ENCODE measurements at places on chromosomes 5 and 9.

- peak; percentile 32 for DNase-seq
Measured at GRCh38 chr5:131532031-131532640, 102.9 kb downstream of the RAPGEF6 start.

GRCh38 chr9:15927161-15927560, 374.3 kb downstream of the CCDC171 start:
- DNase-seq: no peak

GRCh38 chr5:140362875-140363630, 3.1 kb downstream of the SLC4A9 start:
- DNase-seq: peak; percentile 76

GRCh38 chr5:160668356-160668755, 183.7 kb downstream of the ATP10B start:
- DNase-seq: no peak

GRCh38 chr5:3347741-3348140, 247.9 kb upstream of the IRX1 start:
- no peak for DNase-seq

GRCh38 chr9:86511614-86512360, 157.6 kb upstream of the TUT7 start:
- DNase-seq: no peak

DNA sequence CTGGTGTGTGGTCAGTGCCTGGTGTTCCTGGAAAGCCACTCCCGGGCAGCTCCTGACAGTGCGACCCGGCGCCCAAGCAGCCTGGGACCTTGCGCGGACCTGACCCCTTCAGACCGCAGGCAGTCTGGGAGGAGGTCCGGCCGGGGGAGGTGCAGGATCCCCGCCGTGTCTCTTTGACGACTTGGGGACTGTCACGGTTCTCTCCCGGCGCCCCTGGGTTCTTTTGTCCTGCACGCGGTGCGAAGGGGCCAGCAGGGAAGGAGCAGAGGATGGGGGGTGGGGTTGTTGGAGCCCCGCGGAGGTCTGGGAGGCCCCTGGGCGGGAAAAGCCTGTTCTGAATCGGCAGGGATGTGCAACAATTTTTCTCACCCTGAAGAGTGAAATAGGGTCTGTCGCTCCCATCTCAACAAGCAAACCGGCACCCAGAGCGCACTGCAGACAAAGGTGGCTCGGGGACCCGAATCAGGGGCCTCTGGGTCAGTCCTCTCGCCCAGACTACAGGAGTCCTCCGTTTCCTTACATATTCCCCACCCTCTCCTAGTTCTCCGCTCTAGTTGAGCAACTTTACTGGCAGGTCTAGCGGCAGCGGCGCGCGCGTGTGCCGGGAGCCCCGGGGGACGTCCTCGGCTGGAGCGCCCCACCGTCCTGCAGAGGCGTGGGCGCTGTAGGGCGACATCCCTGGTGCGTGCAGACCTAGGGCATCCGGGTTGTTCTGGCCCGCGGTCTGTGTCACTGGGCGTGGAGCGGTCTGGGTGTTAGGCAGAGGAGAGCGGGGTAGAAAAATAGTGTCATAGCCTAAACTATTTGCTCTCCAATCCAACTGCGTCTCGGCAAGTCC, 1.2 kb downstream of the VCAN start:
- DNase-seq: no peak

GRCh38 chr5:61822584-61822983, 483.4 kb upstream of the KIF2A start:
- DNase-seq: no peak

DNA sequence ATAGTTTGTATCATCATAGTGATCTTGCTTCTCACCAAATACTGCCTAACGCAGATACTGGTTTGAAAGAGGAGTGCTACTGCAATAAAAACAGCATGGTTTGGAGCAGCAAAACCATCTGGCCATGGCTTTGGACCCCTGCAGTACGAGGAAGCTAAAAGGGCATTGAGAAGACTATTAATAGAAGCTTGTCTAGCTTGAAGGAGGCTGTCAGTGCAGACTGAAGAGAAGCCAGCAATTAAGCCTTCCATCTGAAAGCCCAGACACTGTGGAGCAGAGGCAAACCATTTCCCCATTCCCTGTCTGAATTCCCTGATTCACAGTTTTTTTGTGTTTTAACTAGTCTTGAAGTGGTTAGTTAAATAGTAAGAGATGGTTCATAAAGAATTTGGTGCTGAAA, 281.6 kb downstream of the PTPRD start:
- DNase-seq: no peak

DNA sequence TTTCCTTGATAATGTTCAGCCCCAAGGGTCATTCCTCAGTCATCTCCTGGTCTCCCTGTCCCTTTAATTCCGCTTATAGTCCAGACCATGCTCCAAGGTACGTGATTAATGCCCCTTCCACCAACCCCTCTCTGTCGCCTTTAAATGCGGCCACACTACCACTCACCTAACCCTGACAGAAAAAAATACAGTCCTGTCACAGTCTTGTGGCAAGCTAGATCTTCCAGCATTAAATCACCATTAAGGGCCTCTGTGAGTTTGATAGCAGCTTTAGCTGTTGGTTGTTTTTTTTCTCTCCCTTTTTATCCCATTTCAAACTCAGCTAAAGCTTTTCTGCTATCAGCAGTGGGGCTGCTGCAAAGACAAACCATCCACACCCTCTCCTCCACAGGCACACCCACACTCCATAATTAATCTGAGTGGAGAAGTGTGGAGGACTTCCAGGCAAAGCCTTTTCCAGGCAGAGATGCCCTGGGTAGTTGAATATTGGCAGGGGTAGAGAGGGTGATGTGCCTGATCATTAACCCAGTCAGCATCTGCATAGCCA, 522.7 kb upstream of the CLINT1 start:
- no peak for DNase-seq

GRCh38 chr9:114718801-114719221, 36.8 kb upstream of the TEX48 start:
- DNase-seq: peak; percentile 88

GRCh38 chr5:149988126-149988525, 12.3 kb downstream of the TIGD6 start:
- DNase-seq: no peak

- no peak for DNase-seq
Measured at GRCh38 chr9:111922324-111923013, 25.9 kb downstream of the UGCG start.

- DNase-seq: no peak
Measured at GRCh38 chr5:112560371-112560770, 141.3 kb upstream of the EPB41L4A start.

- no peak for DNase-seq
Measured at GRCh38 chr5:39331861-39332381, 32.4 kb downstream of the C9 start.

GRCh38 chr5:41122459-41122858, 51.3 kb upstream of the MROH2B start:
- no peak for DNase-seq

DNA sequence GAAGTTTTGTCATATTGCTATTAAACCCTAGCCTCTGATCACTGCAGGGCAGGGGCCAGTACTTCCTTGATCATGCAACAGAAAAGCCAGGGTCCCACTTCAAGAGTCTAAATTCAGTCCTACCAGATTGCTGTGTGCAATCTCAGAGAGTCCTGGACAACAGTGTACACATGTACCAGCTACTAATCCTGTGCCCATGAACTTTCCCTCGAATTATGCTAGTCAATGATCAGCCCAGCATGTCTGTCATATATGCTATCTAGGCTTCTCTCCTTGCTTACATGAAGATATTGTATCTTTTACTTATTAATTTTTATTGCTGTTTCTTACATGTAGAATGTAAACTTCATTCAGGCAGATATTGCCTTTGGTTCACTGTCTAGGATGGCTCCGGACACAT, 367.0 kb downstream of the NTRK2 start:
- DNase-seq: no peak

- no peak for DNase-seq
Measured at GRCh38 chr9:71734950-71735349, 33.4 kb downstream of the CEMIP2 start.

- DNase-seq: no peak
Measured at GRCh38 chr5:164052536-164053093, 547.2 kb downstream of the MAT2B start.

GRCh38 chr9:33438926-33439680, 8.3 kb downstream of the AQP3 start:
- DNase-seq: no peak

DNA sequence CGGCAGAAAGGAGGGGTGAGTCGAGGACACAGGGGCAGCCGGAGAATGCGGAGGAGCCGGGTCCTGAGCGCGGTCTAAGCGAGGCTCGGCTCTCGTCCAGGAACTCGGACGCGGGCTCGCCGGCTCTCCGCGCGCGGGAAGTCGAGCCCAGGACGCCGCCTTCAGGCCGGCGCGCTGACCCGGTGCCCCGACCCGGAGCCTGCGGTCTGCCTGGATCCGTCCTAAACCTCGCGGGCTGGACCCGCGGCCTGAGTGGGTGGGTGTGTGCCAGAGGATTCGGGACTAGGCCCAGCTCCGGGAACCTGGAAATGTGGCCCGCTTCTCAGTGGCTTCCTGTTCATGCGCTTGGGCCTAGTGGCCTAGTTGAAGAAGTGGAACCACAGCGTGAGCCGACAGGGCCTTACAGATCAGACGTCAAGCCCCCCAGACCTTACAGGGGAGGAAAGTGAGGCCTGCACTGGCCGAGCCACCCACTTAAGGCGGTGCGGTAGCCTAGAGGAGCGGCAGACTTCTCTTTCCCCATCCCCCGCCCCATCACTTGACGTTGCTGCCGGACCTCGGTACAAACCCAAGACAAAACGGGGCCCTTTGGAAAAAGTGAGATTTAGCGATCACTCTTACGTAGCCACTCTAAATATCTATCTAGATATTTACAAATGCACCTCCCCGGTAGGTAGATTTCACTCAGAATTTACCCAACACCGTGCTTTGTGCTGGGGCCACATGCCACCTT, 1.2 kb downstream of the CDKN2B-AS1 start:
- no peak for DNase-seq

DNA sequence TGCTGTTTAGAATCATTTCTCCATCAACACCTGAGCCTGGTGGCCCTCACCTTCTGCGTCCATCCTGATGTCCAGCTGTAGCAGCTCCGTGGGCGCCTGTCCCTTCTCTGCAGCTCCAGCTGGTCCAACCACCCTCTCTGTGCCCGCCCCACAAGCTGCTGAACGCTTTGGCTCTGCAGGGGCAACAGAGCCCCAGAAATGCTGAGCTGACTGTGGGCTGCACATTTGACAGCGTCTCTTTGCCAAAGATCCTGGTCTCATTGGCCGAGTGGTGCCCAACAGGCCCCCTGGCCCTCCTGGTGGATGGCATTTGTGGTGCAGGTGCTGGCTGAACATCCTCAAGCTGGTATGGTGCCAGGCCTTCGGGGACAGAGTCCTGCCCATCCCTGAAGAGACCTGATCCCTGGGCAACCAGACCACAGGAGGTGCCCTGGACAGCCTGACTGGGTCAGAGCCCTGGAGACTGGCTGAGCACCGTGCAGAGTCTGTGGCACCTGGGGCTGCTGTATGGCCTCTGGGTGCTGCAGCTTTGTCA, 25.3 kb upstream of the CEP72 start:
- no peak for DNase-seq

GRCh38 chr5:86439593-86440110, 178.1 kb upstream of the COX7C start:
- DNase-seq: no peak

- DNase-seq: no peak
Measured at GRCh38 chr5:110377361-110377760, 349.1 kb downstream of the TMEM232 start.

GRCh38 chr5:180078348-180078747, 6.8 kb upstream of the RNF130 start:
- no peak for DNase-seq

DNA sequence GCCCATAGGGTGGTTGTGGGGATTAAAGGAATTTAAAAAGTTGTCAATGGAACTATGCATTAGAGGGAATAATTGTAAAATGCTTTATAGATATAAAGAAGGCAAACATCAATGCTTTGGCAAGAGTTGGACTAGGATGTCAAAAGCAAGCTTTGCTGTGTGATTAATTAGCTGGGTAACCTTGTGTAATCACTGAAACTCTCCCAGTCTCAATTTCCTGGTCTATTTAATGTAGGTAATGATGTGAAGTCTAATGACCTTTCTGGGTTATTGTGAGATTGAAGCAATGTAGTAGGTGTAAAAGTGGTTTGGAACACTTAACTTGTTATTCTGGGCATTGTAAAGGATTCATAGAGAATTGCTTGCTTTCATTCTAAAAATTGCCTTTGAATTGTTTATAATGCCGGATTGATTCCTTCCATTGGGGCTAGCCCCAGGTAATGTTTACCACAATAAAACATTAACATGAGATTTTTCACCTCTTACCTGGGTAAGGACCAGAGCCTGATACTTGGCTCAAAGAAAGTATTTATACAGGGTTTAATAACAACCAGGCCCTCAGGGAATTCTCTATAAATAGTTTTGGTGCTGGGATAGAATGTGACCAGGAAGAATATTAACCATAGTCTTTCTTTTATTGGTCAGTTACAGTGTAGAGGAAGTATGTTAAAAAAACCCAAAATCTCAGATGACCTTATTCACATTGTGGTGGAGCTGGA, 30.0 kb upstream of the CLINT1 start:
- no peak for DNase-seq

- no peak for DNase-seq
Measured at GRCh38 chr9:126531591-126531990, 82.1 kb upstream of the LMX1B start.

- DNase-seq: no peak
Measured at GRCh38 chr5:159183247-159183646, 26.1 kb downstream of the RNF145 start.

DNA sequence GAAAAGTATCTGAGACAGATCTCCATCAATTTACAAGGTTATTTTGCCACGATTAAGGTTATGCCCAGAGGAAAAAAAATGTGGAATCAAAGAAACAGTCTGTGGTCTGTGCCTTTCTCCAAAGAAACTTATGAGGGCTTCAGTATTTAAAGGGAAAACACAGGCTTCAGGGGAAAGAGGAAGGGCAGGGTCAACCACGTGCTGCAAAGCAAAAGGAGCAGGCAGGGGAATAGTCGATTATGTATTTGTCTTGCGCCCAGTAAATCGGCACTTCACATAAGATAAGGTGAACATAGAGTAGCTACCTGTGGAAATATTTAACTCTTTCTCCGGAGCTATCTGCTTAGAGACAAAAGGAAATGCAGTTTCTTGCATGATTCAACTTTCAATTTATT, 343.7 kb downstream of the RAB3C start:
- DNase-seq: no peak

- peak; percentile 53 for DNase-seq
Measured at GRCh38 chr9:92406477-92406876, 2.1 kb upstream of the OGN start.

DNA sequence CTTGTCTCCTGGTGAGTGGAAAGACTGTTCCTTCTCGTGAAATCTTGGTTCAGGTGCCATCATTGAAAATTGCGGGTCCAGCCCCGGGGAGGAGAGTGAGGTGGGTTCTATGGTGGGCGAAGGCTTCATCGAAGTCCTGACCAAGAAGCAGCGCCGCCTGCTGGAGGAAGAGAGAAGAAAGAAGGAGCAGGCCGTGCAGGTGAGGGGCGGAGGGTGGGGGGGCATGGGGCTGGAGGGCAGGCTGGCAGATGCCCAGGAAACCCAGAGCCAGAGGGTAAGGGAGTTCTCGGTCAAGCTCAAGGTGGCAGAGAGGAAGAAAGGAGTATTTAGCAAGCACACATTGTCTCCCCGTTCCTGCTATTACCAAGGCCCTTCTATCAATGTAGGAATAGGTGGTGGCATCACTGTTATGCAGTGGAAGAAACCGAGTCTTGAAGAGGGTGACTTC, 24.3 kb upstream of the POMT1 start:
- peak; percentile 46 for DNase-seq
